Stimulated activated CD8-positive, alpha-beta memory T cell treated with anti-CD3 and anti-CD28 coated beads, Interleukin-2, amount 100 ng/mL, for 1 hour (primary cell): ENCODE measurements at places on chromosomes 3 and 15.

DNA sequence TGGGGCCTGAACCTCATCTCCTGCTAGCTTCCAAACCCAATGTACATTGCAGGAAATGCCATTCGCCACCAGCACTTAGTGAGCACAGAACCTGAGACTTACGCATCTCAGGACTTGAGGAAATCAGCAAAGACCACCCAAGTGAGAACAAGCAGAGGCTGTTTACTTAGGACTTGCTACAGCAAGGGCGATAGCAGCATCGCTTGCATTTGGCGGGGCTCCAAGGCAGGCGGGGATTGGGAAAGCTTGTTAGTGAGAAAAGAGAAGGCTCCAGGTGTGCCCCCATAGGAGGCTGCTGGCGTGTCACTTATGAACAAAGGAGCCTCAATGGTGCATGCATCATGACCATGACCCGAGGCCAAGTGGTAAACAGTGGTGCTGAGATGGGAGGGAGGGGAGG, 19.7 kb downstream of the SLC6A20 start:
- no peak for DNase-seq

DNA sequence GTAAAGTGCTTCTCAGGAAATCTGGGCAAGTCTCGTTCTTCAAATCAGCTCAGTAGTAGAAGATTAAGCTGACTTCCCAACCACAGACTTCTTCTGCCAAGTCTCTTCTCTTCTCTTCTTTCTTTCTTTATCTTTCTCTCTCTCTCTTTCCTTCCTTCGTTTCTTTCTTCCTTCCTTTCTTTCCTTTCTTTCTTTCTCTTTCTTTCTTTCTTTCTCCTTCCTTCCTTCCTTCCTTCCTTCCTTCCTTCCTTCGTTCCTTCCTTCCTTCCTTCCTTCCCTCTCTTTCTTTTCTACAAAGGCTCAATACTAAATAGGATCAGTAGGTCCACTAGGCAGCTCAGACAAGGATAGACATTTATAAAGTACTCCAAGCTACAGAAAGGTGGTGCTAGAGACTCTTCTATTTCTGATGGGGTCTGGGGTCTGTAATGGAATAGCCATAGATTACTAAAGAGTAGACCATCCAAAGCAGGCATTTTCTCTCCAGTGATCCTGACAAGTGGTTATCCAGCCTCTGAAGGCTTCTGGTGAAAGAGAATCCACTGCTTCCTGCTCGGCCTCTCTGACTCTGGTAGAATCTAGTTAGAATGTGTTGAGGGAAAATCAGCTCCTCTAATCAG, 100.8 kb downstream of the TPRG1 start:
- DNase-seq: no peak

GRCh38 chr3:43451670-43452254, 165.4 kb downstream of the SNRK start:
- DNase-seq: no peak

GRCh38 chr3:195522254-195523023, 20.7 kb downstream of the PPP1R2 start:
- DNase-seq: no peak

DNA sequence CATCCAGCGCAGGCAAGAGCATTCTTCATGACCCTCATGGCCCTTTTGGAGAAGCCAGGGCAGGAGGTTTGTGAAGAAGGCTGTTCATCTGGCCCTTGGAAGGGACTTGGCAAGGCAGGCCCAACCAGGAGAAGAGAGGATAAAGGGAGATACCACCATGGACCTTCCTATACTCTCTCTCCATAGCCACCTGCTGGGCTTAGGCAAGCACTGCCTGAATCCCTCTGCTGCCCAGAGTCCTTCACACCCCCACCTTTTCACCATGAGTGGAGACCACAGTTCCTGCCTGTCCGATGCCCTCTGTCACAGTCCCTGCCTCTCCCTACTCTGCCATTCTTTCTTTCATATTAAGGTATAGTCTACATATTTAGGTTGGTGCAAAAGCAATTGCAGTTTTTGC, 10.6 kb upstream of the SFMBT1 start:
- DNase-seq: no peak

DNA sequence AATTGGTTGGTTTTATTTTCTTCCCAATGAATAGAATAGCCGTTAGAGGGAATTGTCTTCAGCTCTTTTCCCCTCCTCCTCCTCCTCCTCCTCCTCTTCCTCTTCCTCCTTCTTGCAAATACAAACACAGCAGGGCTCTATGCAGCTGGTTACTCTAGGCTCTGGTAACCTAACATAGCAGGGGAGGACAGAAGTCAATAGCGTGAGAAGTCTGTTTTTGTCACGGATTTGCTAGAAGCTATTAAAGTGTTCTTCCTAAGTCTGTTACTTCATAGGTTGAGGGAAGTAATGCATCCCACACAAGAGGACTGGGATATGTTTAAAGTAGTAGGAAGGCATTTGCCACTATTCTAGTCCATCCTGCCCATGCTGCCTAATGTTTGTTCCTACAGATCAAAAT, 374.7 kb upstream of the TPRG1 start:
- no peak for DNase-seq

DNA sequence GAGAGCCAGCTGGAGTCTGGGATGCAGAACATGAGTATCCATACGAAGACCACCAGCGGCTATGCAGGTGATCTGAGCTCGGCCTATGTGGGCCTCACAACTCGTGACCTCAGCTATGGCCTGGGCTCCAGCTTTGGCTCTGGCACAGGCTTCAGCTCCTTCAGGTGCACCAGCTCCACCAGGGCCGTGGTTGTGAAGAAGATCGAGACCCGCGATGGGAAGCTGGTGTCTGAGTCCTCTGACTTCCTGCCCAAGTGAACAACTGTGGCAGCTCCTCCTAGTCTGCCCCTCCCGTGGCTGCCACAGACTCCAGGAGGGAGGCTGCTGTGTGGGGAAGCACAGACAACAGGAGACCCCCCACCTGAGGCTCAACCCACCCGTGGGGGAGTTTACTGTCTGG, 3.6 kb upstream of the KPNA4 start:
- no peak for DNase-seq

GRCh38 chr3:41115069-41115468, 84.2 kb upstream of the CTNNB1 start:
- DNase-seq: no peak

GRCh38 chr15:52254391-52254790, 41.2 kb downstream of the MYO5C start:
- DNase-seq: no peak

DNA sequence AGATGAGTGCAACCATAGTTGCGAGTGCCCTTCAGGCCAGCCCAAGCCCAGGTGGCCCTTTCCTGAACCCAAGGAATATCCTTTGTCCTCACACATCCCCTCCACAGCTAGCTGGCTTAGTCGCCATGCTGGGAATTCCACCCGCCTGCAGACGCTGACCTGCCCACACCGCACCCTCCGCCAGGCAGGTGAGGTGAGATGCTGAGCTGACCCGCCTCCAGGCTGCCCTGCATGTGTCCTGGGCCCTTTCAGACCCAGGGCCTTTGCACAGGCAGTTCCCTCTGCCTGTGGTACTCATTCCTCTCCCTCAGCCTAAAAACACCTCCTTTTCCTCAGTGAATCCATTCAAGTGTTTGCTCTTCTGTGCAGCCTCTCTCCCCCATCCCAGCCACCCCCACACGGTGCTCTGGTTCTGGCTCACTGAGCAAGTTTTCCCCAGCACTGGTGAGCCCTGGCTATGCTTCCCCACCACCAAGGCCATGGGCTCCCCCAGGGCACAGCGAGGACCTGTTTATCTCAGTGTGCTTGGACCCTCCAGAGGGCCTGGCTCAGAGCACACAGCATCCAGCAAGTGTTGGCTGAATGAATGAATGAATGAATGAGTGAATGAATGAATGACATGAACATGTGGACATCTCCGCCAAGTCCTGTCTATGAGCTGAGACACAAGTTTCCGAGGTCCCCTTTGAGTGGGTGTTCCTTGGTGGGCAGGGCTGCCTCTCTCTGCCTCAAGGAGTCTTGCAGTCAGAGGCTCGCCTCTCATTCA, 33.0 kb upstream of the LINGO1 start:
- DNase-seq: no peak

DNA sequence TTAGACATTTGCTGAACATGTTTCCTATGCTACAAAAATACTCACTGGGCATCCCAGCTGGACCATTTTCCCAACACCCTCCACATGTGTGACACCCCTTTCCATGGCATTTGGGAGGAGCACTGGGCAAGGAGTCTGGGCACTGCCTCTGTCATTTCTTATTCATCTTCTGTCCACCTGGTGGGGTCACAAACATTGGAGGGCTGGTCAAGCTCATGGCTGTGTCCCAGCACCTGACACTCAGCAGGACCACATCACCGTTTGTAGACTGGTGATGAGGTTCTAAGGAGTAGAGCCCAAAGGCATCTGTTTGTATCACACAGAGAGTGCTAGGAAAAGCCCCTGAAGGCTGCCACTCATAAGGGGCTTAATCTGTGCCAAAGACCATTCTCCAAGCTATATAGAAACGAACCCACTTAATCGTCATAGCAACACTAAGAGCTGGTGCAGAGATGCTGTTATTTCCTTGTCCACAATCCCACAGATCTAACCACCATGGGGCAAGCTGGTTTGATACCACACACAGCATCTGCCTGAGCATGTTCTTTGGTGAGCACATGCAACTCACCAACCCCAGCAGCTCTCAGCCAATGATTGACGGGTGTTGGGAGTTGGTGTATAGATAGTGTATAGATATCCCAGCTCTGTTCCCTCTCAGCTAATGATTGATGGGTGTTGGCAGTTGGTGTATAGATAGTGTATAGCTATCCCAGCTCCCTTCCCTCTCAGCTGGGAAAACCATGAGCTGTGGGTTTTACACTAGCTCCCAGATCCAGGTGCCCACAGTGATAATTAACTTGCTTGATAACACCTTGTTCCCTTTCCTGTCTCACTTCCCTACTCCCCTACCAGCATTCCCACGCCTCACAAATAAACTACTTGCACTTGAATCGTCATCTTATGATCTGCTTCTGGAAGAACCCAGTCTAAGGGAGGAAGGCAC, 42.7 kb upstream of the ATP2B2 start:
- DNase-seq: no peak

DNA sequence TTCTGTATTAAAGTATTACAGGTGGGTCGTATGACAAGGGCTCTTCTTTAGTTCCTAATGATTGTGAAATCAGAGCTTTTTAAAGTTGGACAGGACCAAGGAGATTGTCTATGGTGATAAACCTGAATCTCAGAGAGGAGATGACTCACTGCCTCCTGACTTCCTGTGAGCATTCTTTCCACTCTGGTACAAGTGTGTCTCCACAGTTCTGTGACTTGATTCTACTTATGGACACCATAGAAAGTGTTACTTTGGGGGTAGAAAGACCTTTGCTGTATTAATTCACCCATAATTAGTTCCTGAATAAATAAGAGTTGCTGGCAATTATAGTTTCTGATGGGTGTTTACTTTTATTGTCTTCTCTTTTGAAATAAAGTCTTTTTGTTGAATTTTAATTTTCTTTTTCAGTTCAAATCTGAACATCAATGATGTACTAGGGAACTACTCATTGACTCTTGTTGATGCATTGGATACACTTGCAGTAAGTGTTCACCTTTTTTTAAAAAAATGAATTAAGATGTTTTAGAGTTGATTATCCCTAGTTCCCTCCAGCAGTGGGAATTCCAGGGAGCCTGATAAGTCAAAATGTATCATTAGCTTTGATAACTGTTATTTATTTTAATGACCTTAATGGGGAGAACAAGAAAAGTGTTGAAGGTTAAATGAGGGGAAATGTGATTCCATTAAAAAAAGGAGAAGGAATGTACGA, 7.4 kb downstream of the EDEM1 start:
- peak; percentile 17 for DNase-seq

- no peak for DNase-seq
Measured at GRCh38 chr15:83762367-83762766, 108.4 kb downstream of the ADAMTSL3 start.

- DNase-seq: no peak
Measured at GRCh38 chr3:6326771-6327170, 534.1 kb upstream of the GRM7 start.

- DNase-seq: no peak
Measured at GRCh38 chr15:45394681-45395080, 16.3 kb upstream of the GATM start.

- DNase-seq: no peak
Measured at GRCh38 chr3:55877703-55878102, 390.6 kb upstream of the WNT5A start.

DNA sequence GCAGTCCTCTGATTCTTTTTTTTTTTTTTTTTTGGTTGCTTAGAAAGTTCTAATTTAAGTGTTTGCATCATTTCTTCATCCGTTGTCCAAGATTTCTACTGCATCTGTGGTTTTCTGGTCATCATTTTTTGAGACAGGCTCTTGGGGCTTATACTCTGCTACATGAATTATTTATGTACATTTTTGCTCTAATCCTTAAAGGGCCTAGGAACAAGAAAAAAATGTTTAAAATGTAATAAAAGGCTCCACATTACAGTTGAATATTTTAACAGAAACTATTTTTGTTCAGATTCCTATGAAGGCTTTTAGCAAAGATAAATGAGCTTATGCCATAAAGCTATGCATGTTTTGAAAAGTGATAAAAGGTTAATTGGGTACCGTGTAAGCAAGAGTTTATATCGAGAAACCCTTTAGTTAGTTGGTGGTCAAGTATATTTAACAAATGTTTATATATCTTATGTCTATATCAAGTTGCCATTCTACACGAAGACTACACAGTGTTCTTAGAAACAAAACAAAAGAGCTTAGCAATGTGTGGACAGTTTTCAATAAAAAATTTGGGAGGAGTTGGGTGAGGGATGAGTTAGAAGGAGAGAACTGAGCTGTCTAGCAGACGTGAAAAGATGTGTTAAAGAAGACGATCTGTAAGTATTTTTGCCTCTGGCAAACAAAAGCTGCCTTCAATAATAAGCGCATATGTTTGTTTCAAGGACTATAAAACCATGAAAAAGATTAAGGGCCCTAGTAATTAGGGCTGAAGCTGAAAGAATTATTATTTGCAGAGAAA, 563.6 kb upstream of the NAALADL2 start:
- DNase-seq: no peak

DNA sequence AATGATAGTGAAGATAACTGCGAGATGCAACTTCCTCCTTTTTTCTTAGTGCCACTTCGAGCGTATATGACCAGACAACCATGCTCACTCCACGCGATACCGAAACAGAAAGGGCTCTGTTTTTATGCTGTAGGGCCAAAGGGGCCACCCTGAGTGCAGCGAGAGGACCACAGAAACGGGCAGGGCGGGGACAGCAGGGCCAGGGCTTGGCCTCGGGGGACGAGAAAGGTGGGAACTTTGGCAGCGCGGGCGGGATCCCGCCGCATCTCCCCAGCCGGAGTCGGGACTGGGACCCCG, 483 bp downstream of the VPS13C start:
- no peak for DNase-seq

DNA sequence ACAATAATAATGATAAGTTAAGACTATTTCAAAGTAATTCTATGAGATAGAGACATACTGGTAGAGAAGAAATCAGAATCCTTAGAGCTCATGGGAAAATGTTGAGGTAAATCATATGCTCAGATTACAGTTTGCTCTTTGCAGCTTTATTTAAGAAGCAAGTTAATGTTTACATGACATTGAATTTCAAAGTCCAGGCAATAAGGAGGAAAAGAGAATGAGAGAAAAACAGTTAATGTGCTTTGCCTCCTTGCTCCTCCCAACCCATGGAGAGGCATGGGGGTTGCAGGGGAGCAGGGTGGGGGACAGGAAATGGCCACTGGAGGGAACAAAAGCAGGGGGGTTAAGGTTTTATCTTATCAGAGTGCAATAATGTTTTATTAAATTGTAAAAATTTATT, 42.2 kb upstream of the ZBTB38 start:
- no peak for DNase-seq

GRCh38 chr3:100209169-100209568, 51.6 kb upstream of the TBC1D23 start:
- no peak for DNase-seq

GRCh38 chr3:151795276-151795675, 18.6 kb upstream of the AADAC start:
- no peak for DNase-seq
